Upper lobe of left lung (tissue), 6 donors: ENCODE measurements at places on chromosomes 16 and 17. TPM values are rescaled to one million over a fixed set of nuclear protein-coding genes. Genes with fewer than 3 reads are reported as not detected.

The NPW gene
- 0.67 TPM for total RNA-seq

DNA sequence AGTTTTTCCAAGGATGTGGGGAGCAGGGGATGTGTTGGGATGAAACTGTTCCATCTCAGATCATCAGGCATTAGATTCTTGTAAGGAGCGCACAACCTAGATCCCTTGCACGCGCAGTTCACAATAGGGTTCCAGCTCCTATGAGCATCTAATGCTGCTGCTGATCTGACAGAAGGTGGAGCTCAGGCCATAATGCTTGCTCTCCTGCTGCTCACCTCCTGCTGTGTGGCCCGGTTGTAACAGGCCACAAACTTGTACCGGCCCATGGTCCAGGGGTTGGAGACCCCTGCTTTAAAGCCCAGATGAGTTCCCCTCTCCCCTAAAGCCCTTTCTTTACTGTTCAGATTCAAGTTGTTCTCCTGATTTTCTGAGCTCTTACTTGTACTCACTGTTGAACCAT is 44.8 kb downstream of the RNF135 start:
- no peaks in the 10 kb centered on the region for H3K36me3 ChIP-seq
- no peaks in the 10 kb centered on the region for H3K27me3 ChIP-seq
- H3K27ac ChIP-seq = no peak overlapping the region
- no peaks in the 10 kb centered on the region for H3K4me1 ChIP-seq
- DNase-seq = no peak

DNA sequence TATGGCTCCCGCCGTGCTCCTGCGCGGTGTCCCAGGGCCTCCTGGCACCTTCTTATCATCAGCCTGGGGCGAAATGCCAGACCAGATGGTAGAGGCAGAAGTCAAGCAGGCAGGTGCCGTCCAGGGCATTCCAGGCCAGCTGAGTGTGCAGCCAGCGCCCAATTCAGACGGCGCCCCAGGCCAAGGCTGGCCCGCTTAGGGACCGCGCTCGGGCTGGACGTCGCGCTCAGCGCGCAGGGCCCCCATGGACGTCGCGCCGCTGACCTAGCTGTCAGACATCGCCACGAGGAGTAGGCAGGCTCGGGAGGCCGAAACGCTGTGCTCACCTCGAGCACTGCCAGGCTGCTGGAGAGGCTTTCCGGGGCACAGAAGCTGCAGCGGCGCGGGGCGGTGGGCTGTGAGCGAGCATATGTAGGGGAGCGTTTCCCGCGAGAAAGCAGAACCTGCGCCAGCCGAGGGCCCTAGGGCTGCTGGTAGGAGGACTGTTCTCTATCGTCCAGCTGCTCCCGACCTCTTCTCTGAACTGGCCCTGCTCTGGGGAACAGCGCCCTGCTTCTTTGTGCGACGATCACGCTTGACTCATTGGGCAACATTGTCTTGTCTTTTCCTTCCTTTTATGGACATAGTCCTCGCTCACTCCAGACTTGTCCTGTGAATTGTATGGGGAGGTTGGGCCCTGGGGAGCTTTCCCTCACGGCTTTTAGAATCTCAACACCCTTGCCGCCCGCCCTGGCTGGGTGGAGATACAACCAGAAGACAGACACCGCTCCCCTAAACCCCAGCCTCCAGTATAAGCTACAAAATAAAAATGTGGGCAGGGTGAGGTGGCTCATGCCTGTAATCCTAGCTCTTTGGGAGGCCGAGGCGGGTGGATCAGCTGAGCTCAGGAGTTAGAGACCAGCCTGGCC is 8.4 kb upstream of the CA4 start:
- no peak overlapping the region for H3K27ac ChIP-seq
- H3K36me3 ChIP-seq = no peaks in the 10 kb centered on the region
- peaks cover 30% of the 10 kb centered on the region for H3K4me1 ChIP-seq
- H3K4me3 ChIP-seq = no peak overlapping the region

DNA sequence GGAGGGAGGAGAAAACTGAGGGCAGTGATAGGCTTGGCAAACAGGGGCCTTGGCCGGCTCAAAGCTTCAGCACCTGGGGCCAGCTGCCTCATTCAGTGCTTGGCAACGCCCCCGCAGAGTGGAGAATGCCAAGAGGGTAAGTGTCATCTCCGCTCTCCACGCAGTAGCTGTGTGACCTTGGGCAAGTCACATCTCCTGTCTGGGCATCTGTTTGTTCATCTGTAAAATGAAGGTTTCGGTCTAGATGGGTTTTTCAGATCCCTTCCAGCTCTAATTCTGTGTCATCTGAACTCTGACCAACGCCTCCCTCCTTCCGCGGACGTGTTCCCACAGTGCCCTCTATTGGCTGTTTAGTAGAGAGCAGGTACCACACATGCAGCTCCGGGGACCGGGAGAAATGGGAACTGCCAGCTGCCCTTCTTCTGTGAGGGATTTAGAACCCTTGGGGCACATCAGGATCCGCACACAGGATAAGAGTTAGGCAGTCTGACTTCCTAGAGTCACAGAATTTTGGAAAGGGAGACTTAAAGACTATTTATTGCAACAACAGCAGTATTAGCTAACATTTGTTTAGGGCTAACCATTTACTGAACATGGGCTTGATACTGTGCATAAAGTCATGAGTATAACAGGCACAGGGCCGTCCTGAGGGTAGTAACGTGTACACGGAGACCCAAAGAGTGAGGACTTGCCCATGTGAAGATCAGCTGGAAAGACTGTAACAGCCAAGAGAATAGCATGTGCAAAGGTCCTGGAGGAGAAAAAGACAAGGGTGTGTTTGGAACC is 26.8 kb downstream of the GP2 start:
- DNase-seq = peak; percentile 37
- H3K27ac ChIP-seq = no peak overlapping the region
- no peaks in the 10 kb centered on the region for H3K27me3 ChIP-seq
- no peaks in the 10 kb centered on the region for H3K36me3 ChIP-seq
- no peaks in the 10 kb centered on the region for H3K4me1 ChIP-seq
- H3K4me3 ChIP-seq = no peak overlapping the region

DNA sequence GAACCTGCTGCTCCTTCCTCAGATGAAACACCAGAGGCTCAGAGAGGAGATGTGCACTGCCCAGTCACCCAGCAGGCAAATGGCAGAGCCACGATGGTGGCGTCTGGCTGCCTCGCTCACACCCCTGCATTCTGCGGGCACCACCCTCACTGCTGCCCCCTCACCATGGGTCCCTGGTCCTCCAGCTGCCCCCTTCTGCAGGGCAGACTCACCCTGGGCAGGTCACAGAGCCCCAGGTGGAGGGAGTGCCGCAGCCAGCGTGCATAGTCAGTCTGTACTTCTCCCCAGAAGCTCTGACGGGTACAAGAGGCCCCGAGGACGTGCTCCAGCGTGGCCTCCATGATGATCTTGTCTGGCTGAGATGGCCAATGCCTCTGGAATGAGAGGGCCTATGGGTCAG is 52.9 kb downstream of the RMI2 start:
- H3K4me1 ChIP-seq = peaks cover 4% of the 10 kb centered on the region
- no peaks in the 10 kb centered on the region for H3K27me3 ChIP-seq
- H3K36me3 ChIP-seq = no peaks in the 10 kb centered on the region
- H3K4me3 ChIP-seq = no peak overlapping the region
- H3K27ac ChIP-seq = no peak overlapping the region
